ENCODE measurements at places on chromosomes 6 and 20. TPM values are rescaled to one million over a fixed set of nuclear protein-coding genes. Genes with fewer than 3 reads are reported as not detected.

GRCh38 chr20:21435576-21435975 lies 38.2 kb upstream of the NKX2-4 start:
- no peak for DNase-seq

DNA sequence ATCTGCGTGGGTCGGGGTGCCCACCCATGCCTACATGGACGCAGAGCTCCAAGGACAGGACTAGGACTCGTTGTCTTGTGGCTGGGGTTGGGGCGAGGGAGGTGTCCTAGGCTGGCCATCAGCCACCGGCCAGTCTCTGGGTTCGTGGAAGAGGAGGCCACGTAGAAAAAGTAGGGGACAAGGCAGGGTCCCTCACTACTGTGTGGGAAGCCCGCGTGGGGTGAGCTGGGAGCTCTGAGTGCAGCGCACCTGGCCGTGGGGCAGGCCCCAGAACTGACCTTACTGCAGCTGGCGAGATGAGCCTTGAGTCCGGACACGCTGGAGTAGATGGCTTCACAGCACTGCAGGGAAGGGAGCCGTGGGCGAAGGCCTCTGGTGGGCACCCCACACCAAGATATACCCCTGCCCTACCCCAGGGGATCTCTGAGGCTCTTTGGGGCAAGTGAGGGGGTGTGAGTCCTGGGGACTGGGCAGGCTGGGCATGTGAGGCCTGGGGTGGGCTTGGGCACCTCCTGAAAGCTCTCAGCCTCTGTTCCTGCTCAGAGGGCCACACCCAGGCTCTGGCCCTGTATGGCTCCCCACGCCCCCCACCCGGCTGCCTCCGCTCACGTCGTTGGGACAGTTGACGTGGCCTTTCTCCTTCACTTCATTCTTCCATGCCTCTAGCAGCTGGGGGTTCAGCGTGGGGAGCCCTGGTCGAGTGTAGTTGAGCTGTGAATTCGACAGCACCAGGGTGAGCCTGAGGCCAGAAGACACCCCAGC lies 5.6 kb upstream of the UCKL1 start:
- DNase-seq: no peak

DNA sequence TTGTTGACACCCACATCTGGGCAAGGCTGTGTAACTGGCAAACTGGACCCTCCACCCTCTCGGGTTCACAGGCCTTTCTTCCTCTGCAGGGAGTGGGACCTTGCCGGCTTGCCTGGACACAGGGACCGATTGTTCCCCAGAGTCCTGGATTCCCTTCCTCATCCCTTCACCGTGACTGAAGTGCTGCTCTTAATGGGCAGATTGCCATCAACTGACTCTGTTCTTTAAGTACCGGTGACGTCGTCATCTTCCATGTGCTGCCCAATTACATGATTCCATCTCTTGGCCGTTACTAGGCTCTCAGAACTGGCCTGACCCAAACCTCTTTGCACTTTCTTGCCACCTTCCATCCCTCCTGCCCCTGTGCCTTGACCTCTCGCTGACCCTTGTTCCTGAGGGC lies 85.4 kb downstream of the EYA4 start:
- peak; percentile 13 for DNase-seq

GRCh38 chr20:51487565-51488268 lies 54.8 kb downstream of the NFATC2 start:
- peak; percentile 94 for DNase-seq

GRCh38 chr20:56440346-56441007 lies 27.9 kb upstream of the RTF2 start:
- peak; percentile 40 for DNase-seq

- no peak for DNase-seq
Measured at GRCh38 chr6:85640821-85641220, 1.9 kb downstream of the SYNCRIP start.

- DNase-seq: no peak
Measured at GRCh38 chr6:5996714-5997419, 9.9 kb downstream of the NRN1 start.

- no peak for DNase-seq
Measured at GRCh38 chr6:41784581-41785171, 2.8 kb upstream of the TOMM6 start.

- DNase-seq: no peak
Measured at GRCh38 chr20:32411955-32412706, 54.0 kb downstream of the ASXL1 start.

DNA sequence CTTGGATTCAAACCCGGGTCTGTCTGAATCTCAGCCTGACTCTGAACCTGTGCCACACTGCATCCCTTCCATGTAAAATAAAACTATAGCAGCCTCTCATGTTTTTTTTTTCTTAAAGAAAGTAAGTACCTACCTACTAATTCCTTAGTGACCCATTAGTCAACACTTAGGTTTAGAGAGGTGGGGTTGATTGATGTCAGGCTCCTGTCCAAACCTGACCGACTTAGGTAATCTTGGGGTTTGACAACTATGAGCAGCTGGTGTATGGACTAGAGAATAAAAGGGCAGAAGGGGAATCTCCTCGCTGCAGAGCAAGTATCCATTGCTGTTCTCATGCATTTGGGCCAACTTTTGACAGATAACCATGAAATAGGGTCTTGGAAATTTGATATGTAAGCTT lies 6.5 kb downstream of the NKAIN2 start:
- DNase-seq: no peak

- peak; percentile 62 for DNase-seq
Measured at GRCh38 chr6:27374824-27375612, 13.5 kb upstream of the ZNF391 start.

GRCh38 chr20:62921119-62921687 lies 5.1 kb downstream of the DIDO1 start:
- peak; percentile 33 for DNase-seq

GRCh38 chr6:135499441-135500340 lies 2.2 kb upstream of the AHI1 start:
- no peak for DNase-seq

GRCh38 chr6:92684386-92684785 lies 735.0 kb downstream of the EPHA7 start:
- peak; percentile 8 for DNase-seq

DNA sequence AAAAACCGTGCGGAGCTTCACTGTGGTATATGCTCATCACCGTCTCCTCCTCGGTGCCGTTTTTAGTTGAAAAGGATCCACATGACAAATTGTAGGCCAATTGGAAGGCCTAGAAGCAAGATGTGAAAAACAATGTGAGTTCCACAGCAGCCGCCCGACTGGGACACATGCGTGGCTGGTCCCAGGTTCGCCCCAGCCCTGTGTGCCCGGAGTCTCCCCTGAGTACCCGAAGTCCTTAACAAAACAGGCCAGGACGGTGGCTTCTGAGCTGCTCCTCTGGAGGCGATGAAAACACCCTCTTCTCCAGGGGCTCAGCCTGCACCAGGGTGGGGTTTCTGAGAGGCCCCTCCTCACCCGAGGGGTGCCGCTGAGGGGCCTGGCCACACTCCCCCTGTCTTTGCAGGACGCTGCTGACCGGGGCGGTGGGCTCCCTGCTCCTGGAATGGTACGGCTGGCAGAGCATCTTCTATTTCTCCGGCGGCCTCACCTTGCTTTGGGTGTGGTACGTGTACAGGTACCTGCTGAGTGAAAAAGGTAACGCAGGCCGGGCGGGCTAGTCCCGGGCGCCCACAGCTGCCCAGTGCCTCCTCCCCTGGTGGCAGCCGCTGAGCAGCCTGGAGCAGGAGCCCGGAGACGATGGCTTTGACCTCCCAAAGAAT lies 9.8 kb downstream of the SLC17A9 start:
- no peak for DNase-seq

DNA sequence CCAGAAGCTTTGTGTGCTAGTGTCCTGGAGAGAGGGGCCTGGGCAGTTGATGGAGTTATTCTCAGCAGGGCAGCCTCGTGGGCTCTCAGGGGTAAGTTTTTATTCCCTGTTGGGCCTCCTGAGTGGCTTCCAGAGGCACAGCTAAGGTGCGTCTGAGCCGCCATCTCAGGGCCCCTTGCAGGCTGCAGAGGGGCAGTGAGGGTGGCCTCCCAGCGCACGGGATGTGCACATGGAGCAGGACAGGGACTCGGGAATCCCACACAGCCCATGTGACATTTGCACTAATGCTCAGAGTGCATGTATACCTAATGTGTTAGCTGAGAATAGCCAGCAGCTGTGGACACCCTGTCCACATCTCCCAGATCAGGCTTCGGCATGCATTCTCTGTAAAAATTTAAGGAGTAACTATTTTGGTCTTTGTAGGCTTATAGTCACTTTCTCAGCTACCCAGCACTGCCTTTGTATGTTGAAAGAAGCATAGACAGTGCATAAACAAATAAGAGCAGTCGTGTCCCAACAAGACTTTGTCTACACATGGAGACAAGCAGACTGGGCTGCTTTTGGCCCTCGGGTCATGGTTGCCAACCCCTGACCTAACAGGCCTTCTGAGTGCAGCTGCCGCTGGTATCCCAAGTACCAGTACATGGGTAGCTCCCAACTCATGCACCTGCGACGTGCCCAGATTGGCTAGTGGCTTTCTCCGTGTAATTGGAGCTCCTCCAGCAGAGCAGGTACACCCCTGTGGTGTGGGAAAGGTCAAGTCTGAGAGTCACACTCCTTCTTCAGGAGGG lies 18.6 kb upstream of the CST9L start:
- no peak for DNase-seq

DNA sequence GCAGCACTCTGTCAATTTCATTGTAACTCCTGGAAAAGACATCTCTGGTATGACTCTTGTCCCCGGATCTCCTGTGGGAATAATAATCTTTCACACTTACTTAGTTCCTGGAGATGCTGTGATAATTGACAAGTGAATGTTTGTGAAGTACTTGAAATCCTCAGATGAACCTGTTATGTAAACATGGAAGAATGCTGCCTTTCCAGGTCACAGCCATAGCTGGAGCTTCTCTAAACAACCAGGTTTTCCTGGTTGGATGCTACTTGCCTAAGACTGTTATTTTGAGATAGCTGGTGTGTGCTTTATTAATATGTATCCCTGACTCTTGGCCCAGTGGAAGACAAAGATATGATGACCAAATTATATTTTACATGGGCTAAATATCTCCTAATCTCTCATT lies 228.6 kb downstream of the KCNQ5 start:
- DNase-seq: no peak

DNA sequence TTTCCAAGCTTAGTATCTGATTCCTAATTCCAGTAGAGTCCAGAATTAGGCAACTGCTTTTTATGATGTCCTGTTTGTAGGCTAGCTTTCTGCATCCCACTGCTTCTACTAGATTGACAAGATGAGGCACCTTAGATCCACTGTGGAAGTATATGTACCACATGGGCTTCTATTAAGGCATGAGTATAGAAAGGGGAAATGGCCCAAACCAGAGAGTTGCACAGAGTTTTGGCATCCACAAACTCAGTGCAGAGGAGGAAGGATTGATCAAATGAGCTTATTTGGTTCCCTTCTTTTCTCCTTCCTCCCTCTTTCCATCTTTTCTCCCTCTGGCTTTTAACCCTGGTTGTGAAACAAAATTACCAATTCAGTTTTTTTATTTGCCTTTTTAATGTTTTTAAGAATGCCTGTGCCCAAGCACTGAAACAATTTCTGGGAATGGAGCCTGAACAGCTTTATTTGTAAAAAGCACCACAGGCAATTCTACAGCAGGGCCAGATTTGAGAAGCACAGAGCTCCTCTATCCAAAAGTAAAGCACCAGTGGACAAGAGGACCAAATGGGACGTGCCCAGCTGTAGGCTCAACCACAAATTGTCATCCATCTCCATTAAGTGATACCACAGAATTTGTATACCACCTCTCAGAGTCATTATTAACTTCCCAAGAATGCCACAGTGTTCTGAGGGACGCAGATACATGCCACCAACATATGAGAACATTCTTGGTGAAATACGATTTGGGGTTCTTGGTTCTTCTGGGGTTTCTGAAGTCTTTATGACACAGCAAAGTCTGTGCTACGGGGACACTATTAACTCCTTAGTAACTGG lies 969.1 kb downstream of the KIF16B start:
- no peak for DNase-seq

- DNase-seq: no peak
Measured at GRCh38 chr20:46164254-46164653, 46.1 kb downstream of the CD40 start.

DNA sequence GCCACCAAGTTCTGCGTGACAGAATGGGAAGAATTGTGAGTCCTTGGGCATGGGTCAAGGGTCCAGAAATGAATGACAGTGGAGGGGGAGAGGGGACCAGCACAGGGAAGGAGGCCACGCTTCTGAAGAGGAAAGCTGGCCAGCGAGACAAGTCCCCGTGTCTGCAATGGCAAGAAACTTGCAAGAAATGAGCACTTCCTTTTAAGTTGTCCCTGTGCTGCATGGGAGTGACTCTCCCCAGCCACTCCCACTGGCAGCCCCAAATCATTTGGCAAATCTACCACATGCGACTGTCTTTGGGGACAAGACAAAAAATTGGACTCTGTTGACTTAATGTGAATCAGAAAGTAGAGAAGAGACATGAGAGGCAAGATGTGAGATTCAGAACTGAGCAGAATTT lies 242.2 kb upstream of the RREB1 start:
- DNase-seq: no peak

- peak; percentile 69 for DNase-seq
Measured at GRCh38 chr6:82182756-82183155, 64.8 kb downstream of the IBTK start.

- DNase-seq: no peak
Measured at GRCh38 chr6:169518451-169518850, 183.4 kb downstream of the WDR27 start.

DNA sequence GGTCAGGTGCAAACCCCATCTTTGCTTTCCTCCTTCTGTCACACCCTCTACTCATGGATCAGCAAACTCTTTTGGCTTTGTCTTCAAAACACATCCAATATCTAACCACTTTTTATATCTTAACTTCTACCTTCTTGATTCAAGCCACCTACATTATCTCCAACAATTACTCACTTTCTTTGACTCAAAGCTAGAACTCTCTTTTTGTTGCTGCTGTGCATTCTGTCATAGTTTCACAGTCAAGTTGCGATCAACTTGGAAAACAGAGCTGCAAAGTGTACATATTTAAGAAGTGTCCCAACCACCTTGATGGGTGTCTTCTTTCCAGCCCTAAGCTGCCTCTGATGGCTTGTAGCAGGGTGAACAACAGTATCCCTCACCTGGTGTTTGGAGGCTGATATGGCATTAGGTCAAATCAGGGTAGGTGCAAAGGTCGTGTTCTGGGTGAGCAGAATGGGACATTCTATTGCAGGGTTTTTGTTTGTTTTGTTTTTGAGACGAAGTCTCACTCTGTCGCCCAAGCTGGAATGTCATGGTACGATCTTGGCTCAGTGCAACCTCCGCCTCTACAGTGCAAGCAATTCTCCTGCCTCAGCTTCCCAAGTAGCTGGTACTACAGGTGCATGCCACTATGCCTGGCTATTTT lies 43.4 kb upstream of the RALGAPA2 start:
- no peak for DNase-seq

GRCh38 chr6:26477426-26477825 lies 19.7 kb downstream of the BTN2A1 start:
- no peak for DNase-seq

The RSPH9 gene
- 1.5 TPM for total RNA-seq

The SLX4IP gene
- 4.4 TPM for total RNA-seq

The KCNQ2 gene
- total RNA-seq: not detected

The PLAGL1 gene
- total RNA-seq: 8.0 TPM

The DLL1 gene
- total RNA-seq: 5.6 TPM

The CTAGE9 gene
- not detected for total RNA-seq

The CLPSL1 gene
- total RNA-seq: not detected

Measured in fibroblast of lung (primary cell).